Calu3 (cell line): ENCODE measurements at places on chromosomes 6 and 20. TPM values are rescaled to one million over a fixed set of nuclear protein-coding genes. Genes with fewer than 3 reads are reported as not detected.
A peak's percentile ranks its signal among the peaks of the same experiment; 100 is the strongest.

The FRK gene
- 21.1 and 21.2 TPM in 2 replicates for total RNA-seq

The PDE10A gene
- total RNA-seq: 22.5 and 23.7 TPM in 2 replicates

The RIPPLY2 gene
- 0.31 TPM in 1 of 2 replicates, not detected in the other for total RNA-seq

The COL20A1 gene
- 0.44 TPM in 1 of 2 replicates, not detected in the other for total RNA-seq

The ADA gene
- total RNA-seq: 7.5 and 8.9 TPM in 2 replicates

GRCh38 chr6:22306741-22307466, 10.1 kb upstream of the PRL start:
- DNase-seq: no peak

DNA sequence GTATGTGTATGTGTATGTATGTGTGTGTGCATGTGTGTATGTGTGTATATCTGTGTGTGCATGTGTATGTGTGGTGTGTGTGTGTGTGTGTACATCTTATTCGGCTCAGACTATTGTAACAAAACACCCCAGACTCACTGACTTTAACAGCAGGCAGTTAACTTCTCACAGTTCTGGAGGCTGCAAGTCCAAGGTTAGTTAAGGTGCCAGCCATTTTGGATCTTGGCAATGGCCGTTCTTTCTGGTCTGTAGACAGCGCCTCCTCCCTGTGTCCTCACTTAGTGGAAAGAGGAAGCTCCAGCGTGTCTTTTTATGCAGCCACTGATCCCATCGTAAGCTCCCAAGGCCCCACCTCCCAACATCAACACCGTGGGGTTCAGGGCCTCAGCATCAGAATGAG, 128.3 kb upstream of the THBS2 start:
- DNase-seq: no peak

- no peak for DNase-seq
Observed at GRCh38 chr6:49849213-49849907, 17.0 kb downstream of the CRISP1 start.

DNA sequence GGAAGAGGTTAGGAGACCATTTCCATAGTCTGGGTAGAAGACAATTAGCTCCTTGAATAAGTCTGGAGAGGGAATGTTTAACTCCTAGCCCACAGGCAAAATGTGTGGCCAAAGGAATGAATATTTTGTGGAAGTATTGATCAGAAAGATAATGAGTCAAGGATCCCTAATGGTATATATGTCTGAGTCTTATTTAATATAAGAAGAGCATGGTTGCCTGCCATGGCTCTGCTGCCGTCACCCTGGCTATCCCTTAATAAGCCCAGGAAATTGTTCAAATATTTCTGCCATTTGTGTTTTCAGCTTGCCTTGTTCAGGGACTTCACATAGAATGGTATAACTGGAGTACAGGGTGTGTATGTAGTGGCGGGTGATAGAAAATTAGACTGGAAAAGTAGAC, 18.1 kb upstream of the CALHM6 start:
- DNase-seq: no peak

GRCh38 chr6:168095716-168096250, 16.8 kb upstream of the FRMD1 start:
- DNase-seq: no peak

DNA sequence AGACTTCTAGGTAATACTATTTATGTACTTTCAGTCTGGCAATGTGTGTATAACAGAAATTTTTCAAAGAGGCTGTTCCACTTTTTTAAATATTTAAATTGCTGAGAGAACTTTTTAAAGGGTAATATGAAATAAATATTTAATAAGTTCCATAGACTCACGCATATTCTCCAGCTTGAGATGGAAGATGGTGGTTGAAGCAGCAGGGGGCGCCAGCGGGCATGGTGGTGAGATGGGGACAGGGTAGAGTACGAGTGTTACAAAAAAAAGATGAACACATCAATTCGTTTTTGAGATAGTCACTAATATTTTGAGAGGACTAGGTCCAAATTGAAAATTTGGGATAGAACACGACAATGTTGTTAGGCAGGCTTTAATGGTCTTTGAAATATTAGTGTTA, 68.4 kb downstream of the RSPO3 start:
- DNase-seq: peak; percentile 66

- DNase-seq: no peak
Observed at GRCh38 chr20:47701612-47702011, 83.7 kb downstream of the SULF2 start.
